Stimulated activated CD4-positive, alpha-beta T cell treated with anti-CD3 and anti-CD28 coated beads, Interleukin-1b, Interleukin-23, amount 100 ng/mL, for 24 hours (primary cell): ENCODE measurements at places on chromosomes 12 and 14.

DNA sequence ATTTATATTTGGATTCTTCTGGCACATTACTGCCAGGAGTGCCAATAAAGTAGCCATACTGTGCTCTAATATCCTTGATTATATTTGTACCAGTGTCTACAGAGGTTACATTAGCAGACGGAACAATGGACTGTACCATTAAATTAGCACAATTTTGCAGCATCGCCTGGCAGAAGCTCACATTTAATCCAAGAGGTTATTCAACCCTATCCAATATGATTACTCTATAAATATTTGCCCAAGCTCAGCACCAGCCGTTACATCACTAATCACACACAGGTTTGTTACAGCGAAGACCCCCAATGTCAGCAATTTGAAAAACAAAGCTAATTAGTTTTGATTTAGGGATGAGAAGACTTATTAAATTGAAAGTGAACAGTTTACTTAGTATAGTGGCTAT, 16.9 kb upstream of the MGST1 start:
- DNase-seq, result no peak

DNA sequence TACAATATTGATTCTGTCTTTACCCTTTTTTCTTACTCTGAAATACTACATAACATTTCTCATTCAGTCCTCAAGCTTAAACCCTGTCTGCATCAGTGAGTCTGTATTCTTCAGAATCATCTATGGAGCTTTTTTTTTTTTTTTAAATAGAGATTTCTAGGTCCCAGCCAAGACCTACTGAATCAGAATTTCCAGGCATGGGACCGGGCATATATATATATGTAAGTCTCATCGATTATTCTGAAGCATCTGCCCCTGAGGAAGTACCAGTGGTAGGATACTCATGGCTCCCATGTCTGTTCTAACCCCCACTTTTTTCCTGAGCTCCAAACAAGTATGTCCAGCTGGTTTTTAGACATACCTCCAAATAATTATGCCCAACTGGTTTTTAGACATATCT, 6.1 kb downstream of the DDX47 start:
- no peak for DNase-seq

DNA sequence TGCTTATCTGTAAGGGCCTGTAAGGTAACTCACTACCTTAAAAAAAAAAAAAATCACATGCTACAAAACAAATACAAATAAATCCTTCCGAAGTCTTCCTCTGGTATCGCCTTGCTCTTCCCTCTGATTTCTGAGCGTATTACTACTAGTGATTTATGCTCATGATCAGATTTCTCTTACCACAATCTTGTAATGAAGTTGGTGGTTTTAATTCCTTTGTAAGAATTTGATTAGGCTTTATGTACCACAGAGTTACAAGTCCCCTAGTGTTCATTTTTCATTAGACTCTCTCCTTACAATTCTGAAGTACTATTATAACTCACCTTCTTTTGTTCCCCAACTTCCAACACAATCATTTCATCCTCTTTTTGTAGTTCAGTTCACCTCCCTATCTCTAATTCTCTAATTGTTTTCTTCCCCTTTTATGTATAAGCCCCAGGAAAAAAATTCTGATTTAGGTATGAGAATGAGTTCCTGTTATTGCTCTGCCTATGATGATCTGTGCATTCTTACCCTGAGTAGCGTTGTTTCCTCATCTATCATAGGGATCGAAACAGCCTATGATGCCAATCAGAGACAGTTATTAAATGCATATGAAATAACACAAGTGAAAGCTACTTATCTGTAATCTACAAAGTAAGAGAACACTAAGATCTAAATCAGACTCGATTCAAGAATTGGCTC, 81.5 kb downstream of the EPS8 start:
- no peak for DNase-seq

DNA sequence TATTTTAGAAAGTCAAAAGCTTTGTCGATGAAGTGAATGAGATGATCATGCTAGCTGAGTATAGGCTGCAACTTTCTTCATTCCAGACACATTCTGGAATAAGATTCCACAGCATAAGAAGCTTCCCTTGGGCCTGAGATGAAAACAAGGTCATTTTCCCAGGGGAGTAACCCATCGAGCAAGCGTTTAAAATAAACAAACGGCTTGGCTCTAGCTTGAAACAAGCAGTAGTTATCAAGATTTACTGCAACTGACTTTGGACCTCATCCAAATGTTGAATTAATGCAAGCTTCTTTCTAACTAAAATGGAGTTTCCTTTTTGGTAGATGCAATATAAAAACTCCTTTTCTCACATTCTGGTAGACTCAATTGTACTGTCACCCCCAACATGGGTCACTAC, 23.0 kb downstream of the KCNJ8 start:
- DNase-seq, result no peak

DNA sequence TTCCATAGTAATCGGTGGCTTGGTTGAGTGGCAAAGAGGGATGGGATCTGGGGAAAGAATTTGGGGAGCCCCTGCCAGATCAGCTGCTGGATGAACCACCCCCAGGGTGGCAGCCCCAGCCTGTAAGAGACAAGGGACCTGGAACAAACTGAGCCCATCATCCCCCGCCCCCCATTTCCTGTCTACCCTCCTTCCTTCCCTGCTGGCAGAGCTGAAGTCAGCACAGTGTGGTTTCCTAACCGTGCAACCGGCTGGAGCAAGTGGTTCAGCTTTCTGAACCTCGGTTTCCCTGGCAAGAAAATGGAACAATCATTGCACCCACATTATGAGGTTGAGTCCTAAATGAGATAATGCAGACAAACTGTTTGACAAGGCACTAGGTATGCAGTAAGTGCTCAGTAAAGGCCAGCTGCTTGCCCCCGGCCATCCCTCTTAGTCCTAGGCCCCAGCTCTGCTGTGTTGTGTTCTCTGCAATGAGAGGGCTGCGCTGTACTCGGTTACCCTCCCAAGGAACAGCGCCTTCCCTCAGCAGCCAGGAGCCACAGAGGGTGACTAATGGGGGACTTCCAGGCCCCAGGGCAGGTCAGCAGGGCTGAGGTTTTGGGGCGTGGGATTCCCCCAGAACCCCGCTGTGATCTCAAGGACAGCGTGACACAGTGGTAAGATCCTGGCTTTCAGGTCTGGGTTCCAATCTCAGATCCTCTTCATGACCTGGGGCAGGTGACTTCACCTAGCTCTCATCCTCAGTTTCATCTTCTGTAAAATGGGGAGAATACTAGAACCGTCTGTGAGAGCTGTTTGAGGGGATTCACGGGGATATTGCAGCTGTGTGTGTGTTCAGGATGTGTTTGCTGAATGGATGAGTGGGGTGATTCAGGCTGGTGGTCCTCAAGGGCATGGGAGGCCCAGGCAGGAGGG, 16.5 kb downstream of the SELPLG start:
- peak; percentile 65 for DNase-seq

- no peak for DNase-seq
Measured at GRCh38 chr14:52801014-52801712, 9.8 kb upstream of the GNPNAT1 start.

- no peak for DNase-seq
Measured at GRCh38 chr12:89960011-89960507, 251.4 kb upstream of the ATP2B1 start.

- DNase-seq, result no peak
Measured at GRCh38 chr12:94563286-94563685, 87.1 kb downstream of the TMCC3 start.
